ENCODE measurements at places on chromosomes 2 and 18. TPM values are rescaled to one million over a fixed set of nuclear protein-coding genes. Genes with fewer than 3 reads are reported as not detected.

SH3BP4 gene
- polyA plus RNA-seq = 2.2 TPM

BMPR2 gene
- polyA plus RNA-seq = 4.3 TPM

EFR3B gene
- polyA plus RNA-seq = not detected

CD207 gene
- not detected for polyA plus RNA-seq

C2orf69 gene
- 12.6 TPM for polyA plus RNA-seq

RAB17 gene
- polyA plus RNA-seq = not detected

WDR43 gene
- 50.9 TPM for polyA plus RNA-seq

UGT1A1 gene
- polyA plus RNA-seq = not detected

PREB gene
- polyA plus RNA-seq = 51.2 TPM
